ENCODE measurements at places on chromosomes 5 and 9. TPM values are rescaled to one million over a fixed set of nuclear protein-coding genes. Genes with fewer than 3 reads are reported as not detected.

Gene PCDHGC4
- not detected for polyA plus RNA-seq

Gene MSMP
- polyA plus RNA-seq: not detected

Gene FAM221B
- not detected for polyA plus RNA-seq

Gene DRD1
- 0.06 TPM for polyA plus RNA-seq

Gene IFNK
- polyA plus RNA-seq: not detected

Gene C5orf58
- not detected for polyA plus RNA-seq

Gene LRRC70
- polyA plus RNA-seq: 1.5 TPM

Gene RLN1
- polyA plus RNA-seq: 0.51 TPM

Gene CAMLG
- polyA plus RNA-seq: 54.7 TPM

Gene MTMR12
- 8.4 TPM for polyA plus RNA-seq

Gene PROP1
- polyA plus RNA-seq: not detected
